ENCODE measurements at places on chromosomes 7 and 10. TPM values are rescaled to one million over a fixed set of nuclear protein-coding genes. Genes with fewer than 3 reads are reported as not detected.

DNA sequence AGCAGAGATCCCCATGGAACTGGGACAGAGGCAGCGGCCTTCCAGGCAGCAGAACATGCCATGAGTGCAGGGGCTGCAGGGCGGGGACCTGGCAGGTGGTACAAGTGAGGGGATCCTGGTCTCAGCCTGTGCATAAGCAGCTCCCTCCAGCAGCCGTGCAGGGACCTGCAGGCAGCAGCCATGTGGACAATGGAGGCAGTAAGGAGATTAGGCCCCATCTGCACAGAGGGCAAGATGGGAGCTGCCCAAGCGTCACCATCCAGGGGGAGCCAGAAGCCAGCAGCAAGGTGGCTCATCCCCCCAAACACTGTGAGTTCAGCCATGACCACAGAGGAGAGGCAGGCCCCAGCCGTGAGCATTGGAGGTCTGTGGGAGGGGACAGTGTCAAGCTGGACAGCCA, 3.1 kb downstream of the DDC start:
- no peak for DNase-seq

- DNase-seq: no peak
Observed at GRCh38 chr7:139769761-139770160, 8.0 kb downstream of the HIPK2 start.

DNA sequence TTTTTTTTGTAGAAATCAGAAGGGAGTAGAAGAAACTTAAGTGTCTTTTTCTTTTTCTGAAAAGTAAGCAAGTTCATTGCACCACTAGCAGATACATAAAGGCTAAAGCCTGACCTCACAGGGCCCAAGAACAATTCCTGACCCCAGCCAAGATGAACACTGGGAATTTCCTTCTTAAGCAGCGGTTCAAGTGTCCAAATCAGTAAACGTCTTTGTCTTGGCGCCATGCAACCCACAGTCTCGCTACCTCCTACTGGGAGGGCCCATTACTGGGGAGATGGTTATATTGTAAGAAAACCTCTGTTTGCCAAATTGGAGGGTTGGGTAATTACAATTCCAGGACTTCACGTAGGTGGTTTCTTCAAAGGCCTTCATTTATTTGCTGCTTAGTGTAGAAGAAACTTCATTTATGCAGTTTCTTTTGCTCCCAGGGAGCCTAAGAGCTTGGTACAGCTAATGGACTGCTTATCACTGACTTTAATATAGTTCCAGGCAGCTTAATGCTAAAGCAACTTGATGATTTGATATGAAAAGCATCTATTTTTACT, 58.3 kb upstream of the ADRB1 start:
- DNase-seq: no peak

DNA sequence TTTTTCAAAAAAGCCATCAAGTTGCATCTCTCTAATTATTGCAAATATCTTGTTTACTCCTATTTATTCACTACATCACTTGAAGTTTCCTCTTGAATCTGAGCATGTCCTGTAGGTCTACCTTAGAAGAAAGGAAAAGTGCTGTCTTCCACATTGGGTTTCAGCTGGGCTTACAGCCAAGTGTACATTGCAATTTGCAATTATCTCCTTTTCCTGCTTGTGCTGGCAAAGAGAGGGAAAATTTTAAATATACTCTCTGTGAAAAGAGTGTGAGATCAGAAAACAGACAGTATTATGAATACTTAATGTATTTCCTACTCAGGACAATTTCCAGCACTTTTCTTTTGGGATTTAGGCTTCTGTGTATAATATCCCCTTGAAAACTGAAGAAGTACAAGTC, 839.7 kb downstream of the CNTNAP2 start:
- no peak for DNase-seq

GRCh38 chr10:35223016-35223415, 96.4 kb downstream of the CREM start:
- DNase-seq: no peak

DNA sequence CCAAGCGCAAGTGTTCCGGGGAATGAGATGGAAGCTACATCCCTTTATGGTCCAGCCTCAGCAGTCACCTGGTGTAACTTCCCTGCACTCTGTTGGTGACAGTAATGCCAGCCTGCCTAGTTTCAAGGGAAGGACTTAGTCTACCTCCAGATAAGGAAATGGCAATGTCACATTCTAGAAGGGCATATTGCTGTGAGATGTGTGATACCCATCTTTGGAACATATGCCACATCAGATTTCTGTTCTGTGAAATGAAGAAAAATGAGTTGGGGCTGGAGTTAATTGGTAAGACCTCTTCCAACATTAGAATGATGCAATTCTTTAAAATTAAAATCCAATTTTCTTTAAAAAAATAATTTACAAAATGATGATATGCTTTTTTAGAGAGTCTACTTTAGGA, 212.0 kb downstream of the LRMDA start:
- no peak for DNase-seq

DNA sequence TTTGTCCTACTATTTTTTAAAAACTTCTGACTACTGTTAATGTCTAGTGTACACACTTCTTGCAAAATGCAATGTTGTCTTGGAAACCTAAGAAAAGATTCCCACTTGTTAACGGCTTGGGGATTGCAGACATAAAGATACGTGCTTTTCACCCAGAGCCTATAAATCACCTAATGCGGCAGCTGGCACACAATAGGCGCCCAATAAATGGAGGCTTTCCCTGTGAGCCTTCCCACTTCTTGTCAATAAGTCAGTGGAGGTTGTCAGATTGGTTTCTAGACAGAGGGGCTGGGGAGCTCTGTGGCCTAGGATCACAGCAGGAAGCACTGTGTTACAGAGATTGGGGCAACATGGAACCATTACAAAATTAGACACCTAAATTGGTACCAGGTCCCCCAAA, 74.7 kb downstream of the VSTM4 start:
- DNase-seq: no peak

- DNase-seq: no peak
Observed at GRCh38 chr10:66782144-66782543, 143.7 kb upstream of the LRRTM3 start.

- DNase-seq: no peak
Observed at GRCh38 chr7:127287133-127287532, 34.4 kb upstream of the GRM8 start.

GRCh38 chr7:53466371-53466770, 430.9 kb downstream of the POM121L12 start:
- no peak for DNase-seq

- DNase-seq: no peak
Observed at GRCh38 chr10:69413221-69413865, 3.4 kb downstream of the TACR2 start.

DNA sequence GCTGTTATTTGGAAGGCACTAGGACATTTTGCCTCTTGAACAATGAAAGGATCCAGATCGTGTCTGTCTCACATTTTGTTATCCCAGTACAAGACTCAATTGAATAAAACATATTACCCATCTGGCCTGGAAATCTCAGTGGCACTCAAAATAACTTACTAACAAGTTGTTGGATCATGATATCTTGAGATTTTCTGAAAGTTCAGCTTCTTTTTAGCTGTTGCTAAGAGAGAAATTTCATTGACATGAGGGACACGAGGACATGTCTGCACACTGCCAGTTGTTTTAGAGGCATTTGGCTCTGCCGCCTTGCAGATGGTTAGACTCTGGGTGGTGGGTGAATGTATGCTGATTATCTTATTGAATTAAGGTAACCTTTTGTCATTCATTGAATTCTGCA, 41.0 kb downstream of the KAT6B start:
- DNase-seq: no peak

- DNase-seq: no peak
Observed at GRCh38 chr10:127537924-127538323, 11.2 kb upstream of the NPS start.

DNA sequence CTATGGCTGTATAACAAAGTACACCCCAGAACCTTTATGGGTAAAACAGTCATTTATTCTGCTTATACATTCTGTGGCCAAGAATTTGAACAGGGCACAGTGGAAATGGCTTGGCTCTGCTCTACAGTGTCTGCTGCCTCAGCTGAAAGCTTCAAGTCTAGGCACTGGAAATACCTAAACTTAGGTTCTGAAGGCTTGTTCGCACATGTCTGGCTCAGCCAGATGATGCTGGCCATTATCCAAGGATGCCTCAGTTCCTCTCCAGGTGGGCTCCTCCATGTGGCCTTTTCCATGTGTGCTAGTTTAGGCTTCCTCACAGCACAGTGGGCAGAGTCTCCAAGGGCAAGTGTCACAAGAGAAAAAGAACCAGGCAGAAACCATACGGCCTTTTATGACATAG, 76.8 kb downstream of the RALA start:
- DNase-seq: no peak

GRCh38 chr10:28910956-28911355, 233.6 kb downstream of the BAMBI start:
- peak; percentile 27 for DNase-seq

DNA sequence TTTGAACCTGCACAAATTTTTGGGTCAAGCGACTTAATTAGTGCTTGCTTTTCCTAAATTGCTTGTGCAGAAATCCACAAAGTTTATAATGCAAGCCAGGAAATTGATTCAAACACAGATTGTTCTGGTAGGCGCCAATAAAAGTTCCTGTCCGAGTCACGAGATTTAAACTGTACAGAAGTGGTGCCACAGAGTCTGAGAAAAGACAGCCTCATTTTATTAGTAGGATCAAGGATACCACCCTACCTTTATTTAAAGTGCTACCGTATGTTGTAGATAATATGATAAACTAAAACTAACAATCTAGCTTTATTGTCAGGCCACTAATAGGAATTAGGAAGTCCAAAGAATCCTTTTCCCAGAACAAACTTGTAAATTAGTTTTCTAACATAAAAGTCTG, 696.7 kb downstream of the TNS3 start:
- DNase-seq: no peak

DNA sequence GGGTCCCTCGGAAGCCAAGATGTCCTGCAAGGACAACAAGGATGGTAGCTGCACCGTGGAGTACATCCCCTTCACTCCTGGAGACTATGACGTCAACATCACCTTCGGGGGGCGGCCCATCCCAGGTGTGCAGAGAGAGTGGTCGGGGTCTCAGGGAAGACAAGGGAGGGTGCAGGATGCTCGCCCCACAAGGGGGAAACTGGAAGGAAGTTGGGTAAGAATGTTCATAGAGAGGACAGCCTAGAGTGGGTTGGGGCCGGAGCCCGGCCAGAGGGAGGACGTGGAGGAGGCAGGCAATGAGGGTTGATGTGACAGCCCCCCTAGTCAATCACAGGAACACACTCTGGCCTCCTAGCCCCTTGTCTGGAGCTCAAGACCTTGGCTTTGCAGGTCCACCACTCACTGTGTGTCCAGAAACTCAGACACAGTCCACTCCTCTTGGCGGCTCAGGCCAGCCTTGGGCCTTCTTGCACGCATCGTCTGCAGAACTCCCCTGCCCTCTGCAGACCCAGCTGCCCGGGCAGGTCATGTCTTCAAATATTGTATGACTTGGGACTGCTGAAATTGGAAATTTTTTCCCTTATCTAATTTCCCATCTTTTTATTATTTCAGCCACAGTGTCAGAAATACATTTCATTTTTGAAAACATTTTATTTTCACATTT, 15.7 kb upstream of the ATP6V1F start:
- no peak for DNase-seq

RSPH10B gene
- polyA plus RNA-seq: 0.07 TPM

LLCFC1 gene
- not detected for polyA plus RNA-seq

AS3MT gene
- polyA plus RNA-seq: 4.0 TPM

CHN2 gene
- not detected for polyA plus RNA-seq

ABCA13 gene
- 0.04 TPM for polyA plus RNA-seq

OLAH gene
- not detected for polyA plus RNA-seq

ZNF716 gene
- not detected for polyA plus RNA-seq

PNLIP gene
- polyA plus RNA-seq: not detected

GRM3 gene
- not detected for polyA plus RNA-seq

RAMP3 gene
- not detected for polyA plus RNA-seq

ERVW-1 gene
- not detected for polyA plus RNA-seq

VWC2 gene
- not detected for polyA plus RNA-seq

FAM25C gene
- not detected for polyA plus RNA-seq

FGFR2 gene
- polyA plus RNA-seq: not detected

All from AG04450 (cell line).